ENCODE measurements at places on chromosomes 5 and 9.

DNA sequence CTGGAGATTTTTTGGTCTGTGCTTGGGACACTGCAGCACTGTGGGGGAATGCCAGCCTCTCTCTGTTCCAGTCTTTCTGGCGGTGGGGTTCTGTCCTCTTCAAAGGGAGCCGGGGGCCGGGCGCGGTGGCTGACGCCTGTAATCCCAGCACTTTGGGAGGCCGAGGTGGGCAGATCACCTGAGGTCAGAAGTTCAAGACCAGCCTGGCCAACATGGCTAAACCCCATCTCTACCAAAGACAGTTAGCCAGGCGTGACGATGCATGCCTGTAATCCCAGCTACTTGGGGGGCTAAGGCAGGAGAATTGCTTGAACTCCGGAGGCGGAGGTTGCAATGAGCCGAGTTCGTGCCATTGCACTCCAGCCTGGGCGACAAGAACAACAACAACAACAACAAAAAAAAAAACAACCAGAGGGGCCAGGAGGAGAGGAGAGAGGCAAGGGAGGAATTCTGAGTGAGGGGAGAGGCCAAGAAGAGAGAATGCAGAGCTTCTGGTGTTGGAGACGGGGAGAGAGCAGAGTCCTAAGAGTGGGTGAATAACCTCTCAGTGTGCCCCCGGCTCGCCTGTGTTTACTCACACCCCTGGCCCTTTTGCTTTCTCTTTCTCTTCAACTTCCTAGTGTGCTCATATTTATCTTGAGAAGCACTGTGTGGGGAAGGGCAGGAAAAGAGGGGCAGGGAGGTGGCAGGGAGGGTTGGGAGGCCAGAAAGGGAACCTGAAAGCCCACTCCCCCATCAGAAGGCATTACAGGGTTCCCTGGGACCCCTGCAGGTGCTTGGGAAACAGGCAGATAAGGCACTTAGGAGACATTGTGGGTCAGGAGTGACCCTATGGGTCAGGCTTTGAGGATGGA, 3.2 kb upstream of the SET start:
- DNase-seq = no peak

DNA sequence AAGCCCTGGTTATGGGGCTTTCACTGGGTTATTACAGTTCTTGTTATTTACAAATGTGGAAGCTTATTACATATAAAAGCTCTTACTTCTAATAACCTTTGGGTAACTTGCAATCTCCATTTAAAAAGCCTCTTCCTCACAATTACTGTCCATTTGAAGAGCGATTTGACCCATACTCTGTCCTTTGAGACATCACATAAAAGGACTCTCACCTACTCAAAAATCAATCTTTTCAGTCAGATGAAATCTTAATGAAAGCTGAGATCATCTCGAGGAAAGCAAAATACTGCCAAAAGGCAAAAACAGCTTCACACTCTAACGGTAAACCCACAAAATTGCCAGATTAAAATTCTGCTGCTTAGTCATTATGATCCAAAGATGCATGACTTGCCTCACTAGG, 29.8 kb downstream of the ELAVL2 start:
- no peak for DNase-seq

DNA sequence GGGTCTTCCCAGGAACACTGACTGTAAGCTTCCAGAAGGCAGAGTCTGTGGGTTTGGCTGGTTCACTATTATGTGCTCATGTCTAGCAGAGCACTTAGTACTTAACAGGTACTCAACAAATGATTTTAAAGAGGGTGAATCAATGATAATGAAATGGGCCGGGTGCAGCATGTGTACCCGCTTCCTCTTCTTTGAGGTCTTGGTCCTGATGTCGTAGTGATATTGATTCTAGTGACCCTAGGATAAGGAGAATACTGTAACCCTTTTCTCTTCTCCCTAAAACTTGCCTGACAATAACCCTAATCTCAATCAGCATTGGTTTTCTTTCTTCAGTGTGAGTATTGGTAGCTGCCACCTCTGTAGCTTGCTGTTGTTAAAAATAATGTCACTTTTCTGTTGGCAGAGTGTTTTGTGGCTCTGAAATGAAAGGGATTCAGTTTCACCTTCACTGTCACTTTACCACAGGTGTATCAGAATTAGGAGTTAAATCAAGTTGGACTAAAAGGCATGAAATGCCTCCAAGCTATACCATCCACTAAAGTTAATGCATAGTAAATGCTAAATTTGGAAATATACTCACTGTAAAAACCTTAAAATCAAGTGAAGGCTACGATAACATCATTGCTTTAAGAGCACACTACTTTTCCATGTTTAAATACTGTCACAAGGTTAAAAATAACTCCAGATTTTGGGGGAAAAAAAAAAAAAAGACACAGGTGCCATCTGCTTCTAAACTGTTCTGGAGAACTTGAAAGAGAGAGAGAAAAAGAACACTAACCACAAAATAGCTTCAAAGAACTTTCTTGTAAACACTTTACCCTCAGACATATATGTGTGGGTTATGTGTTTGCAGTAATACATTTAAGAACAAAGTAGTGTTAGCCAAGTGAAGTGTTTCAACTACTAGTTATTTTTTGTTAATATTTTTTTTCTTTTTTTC, 6.0 kb downstream of the CAMK4 start:
- no peak for DNase-seq

DNA sequence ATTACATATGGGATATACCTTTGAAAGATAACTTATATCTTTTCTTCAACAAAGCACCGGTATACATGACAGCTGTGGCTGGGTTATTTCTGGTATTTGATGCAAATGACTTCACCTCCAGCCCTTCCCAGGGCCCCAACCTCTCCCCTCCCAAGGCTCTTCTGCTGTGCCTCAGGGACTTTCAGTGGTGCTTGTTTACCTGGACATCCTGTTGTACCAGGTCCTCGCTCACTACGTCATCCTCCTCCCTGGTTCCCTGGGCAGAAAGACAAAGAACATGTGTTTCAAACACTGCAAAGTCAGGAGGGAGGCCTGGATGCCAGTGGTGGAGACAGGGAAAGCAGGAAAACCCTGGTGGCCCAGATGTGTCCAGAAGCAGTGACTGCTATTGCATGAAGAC, 23.4 kb downstream of the ANXA6 start:
- DNase-seq = no peak

- DNase-seq = no peak
These were observed 23.2 kb downstream of the MAMDC2 start for GRCh38 chr9:70066874-70067273.

GRCh38 chr5:108345541-108346171, 36.2 kb downstream of the FBXL17 start:
- peak; percentile 43 for DNase-seq

DNA sequence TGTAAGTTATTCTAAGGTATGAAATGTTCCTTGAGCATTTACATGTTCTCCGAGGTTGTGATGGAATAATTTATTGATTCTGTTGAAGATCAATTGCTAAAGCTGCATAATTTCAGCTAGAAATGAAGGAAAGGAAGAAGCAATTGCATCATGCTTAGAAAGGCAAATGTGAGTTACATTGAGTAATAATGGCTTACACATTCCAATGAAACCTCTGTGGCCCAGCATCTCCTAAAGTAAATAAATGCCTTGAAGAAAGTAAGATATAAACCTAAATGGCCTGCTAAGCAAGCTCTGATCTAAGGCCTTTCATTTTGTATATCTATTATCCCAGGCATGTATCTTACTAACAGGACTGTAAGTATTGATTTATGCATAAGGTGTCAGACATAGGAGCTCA, 677.3 kb upstream of the RGMB start:
- DNase-seq = no peak

DNA sequence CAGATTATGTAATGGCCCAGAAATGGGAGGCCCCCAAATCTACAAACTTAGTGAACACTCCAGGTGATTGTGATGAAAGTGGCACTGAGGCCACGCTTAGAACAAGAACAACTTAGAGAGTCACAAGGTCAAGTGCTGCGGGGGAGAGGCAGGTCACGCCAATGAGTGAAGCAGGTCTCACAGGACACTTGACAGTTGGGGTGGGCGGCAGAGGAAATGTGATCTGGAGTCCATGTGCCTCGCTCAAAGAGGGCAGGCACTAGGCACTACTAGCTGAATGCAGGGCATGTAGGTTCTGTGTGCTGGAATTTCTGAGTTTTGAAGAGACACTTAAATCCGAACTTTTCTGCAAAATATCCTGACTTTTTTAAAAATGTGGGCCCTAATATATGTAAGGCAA, 193.2 kb upstream of the RORB start:
- no peak for DNase-seq

DNA sequence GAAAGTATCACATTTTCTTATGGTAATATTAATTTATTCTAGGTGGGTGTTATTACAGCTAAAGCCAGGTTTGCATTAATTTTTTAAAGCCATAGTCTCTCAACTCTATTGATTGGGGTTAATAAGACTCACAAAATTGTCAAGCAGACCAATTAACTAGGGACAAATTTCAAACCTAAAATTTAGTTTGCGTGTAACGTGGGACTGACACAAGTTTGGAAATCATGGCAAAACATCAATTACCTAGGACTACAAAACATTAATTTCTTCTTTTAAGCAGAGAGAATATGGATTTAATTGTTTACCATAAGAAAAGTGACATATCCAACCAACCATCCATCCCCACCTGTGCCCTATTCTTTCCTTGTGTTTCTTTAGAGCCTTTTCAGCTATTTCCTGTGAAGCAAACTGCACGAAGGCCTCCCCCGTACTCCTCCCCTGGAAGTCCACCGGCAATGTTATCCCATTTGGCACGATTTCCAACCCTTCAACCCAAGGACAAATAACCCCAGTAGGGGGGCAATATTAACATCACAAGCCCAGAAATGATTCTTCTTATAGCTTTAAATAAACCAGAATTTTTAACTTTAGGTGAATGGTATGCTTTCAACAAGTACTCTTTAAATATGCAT, 4.4 kb downstream of the HNRNPH1 start:
- DNase-seq = no peak

DNA sequence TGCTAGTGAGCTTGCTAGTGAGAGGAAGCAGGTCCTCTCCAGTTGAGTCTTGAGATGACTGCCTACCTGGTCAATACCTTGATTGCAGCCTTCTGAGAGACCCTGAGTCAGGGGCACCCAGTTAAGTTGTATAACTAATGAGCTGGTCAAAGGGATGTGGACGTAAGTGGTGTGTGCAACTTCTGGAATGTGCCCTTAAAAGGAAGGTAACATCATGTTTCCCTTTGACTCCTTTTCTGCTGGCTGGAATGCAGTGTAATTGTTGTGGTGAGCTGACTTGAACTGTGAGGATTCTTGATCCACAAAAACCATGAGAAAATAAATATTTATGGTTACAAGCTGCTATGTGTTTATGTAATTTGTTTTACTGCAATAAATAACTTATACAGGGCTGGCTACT, 2.4 kb upstream of the SNX2 start:
- peak; percentile 32 for DNase-seq

- no peak for DNase-seq
These were observed 2.0 kb downstream of the S100Z start for GRCh38 chr5:76851728-76852369.

GRCh38 chr5:178368274-178368673, 135.7 kb upstream of the PHYKPL start:
- DNase-seq = no peak

All from HepG2 (cell line).